Left kidney (tissue), 8 donors: ENCODE measurements at places on chromosomes 7 and 10. TPM values are rescaled to one million over a fixed set of nuclear protein-coding genes. Genes with fewer than 3 reads are reported as not detected.
A peak's percentile ranks its signal among the peaks of the same experiment; 100 is the strongest.

The HOXA6 gene
- 26.5 TPM for polyA plus RNA-seq

DNA sequence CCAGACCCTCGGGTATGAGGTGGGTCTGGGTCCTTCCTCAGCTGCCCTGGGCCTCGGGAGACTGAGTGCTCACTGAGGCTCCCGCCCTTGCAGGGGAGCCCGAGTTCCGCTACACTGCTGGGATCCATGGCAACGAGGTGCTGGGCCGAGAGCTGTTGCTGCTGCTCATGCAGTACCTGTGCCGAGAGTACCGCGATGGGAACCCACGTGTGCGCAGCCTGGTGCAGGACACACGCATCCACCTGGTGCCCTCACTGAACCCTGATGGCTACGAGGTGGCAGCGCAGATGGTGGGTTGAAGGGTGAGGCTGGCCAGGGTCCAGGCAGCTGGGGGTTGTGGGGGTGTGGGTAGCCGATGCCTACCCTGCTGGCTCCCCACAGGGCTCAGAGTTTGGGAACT, 7.6 kb downstream of the AEBP1 start:
- no peak for DNase-seq

The NME8 gene
- not detected for polyA plus RNA-seq

The LRRC72 gene
- polyA plus RNA-seq: not detected

DNA sequence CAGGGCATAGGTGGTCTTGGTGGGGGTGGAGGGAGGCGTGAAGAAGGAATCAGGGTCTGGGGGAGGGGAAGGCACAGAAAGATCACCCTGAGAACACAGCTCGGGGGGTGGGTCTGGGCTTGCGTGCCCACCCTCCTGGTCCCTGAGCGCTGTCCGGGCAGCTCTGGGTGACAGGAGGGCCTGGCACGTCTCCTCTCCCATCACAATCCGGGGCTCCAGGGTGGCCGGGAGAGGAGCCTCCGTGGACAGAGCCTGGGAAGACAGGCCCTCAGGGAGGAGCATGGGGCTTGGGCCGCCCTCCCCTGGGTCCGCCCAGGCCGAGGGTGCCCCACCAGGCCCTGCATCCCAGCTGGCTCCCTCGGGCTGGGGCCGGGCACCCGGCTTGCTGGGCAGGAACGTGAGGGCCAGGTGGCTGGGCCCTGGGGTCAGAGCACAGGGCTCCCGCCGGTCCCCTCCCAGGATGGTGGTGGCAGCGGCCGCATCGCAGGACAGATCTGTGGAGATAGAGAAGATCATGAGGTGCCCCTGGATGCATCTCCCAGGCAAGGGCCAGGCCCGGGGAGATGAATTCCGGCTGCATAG, 3.1 kb downstream of the NACAD start:
- no peak for DNase-seq

The LIPJ gene
- polyA plus RNA-seq: 0.10 TPM

DNA sequence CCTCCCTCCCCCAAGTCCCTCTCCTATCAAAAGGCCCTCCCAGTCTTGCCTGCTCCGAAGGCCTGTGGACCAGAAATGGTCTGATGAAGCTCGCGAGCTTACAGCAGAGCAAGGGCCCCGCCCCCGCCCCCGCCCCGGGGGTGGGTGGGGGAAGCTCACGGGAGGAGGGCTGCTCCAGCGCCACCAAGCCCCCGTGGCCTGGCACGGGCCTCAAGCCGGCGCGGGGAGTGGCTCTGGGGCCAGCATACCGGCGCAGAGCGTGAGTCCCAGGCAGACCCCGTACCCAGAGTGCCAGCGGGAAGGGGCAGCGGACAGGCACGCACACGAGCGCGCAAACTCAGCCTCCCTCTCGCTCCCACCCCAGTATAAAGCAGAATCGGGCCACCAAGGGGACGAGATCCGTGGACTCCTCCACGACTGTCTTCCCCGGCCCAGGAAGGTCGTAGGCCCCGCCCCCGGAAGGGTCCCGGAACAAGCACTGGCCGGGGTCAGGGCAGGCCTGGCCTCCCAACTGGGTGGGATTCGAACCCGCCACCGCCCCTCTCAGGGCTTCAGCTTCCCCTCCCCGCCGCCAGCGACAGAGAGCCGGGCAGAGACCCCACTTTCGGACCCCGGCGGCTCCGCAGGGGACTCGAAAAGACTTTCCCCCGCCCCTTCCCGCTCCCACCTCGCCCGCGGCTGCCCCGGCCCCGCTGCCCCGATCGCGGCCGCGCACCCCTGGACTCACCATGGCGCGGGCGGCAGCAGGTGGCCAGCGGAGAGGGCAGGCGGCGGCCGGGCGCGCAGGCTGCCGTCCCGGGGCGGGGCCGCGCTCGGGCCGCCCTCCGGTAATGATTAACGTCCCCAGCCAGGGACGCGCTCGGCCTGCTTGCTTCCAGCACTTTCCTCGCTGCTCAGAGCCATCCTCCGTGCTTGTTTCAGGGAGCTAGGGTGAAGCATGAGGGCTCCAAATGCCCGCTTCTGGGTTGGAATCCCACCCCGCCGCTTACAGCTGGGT, at the start of gene PCBD1:
Gene PCBD1, minus strand, starts transcription at position 762 of the 997 bp plus-strand sequence. Its CDS starts 32 bp downstream, at position 730.
- peak; percentile 76 for DNase-seq
